ENCODE measurements at places on chromosomes 6 and 20.

- DNase-seq, result peak; percentile 72
Measured at GRCh38 chr20:38631155-38632022, 29.8 kb downstream of the ARHGAP40 start.

- no peak for DNase-seq
Measured at GRCh38 chr20:22452442-22453011, 131.8 kb downstream of the FOXA2 start.

- DNase-seq, result no peak
Measured at GRCh38 chr6:158552055-158552795, 7.7 kb upstream of the TMEM181 start.

- peak; percentile 59 for DNase-seq
Measured at GRCh38 chr6:76694795-76695194, 622.3 kb upstream of the IMPG1 start.

DNA sequence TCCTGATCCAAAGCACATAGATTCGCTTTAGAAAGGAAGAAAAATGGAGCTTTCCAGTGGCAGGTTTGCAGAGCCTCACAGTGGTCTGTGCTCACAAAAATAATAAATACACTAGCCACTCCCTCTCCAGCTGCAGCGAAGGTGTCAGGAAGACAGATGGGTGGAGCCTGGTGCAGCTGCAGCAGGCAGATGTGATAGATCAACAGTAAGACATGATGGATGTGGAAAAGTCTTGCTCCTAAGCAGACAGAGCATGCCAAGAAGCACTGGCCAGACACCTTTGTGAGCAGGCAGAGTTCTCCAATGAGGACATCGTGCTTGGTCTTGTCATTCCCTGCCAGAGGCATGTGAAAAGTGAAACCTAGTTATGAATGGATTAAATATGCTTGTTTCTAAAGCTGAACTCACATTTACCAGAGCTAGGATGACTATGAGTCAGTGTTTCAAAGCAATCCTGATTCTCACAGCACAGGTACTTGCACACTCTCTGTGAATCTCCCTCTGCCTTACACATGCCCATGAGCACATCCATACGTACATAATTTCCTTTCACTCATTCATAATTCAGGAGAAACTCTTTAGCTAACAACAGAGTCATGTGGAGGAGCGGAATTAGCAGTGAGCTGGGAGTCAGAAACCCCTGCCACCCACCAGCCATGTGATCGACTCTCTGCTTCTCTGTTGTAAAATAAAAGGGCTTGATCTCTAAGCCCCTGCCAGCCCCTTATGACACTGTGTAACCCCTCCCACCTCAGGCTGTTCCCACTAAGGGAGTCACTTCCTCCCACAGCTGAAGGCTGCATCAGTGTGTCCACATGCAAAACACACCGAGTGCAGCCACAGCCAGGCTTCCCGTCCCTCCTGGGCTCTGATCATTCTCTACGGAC lies 111.2 kb downstream of the SCML4 start:
- DNase-seq, result peak; percentile 57

DNA sequence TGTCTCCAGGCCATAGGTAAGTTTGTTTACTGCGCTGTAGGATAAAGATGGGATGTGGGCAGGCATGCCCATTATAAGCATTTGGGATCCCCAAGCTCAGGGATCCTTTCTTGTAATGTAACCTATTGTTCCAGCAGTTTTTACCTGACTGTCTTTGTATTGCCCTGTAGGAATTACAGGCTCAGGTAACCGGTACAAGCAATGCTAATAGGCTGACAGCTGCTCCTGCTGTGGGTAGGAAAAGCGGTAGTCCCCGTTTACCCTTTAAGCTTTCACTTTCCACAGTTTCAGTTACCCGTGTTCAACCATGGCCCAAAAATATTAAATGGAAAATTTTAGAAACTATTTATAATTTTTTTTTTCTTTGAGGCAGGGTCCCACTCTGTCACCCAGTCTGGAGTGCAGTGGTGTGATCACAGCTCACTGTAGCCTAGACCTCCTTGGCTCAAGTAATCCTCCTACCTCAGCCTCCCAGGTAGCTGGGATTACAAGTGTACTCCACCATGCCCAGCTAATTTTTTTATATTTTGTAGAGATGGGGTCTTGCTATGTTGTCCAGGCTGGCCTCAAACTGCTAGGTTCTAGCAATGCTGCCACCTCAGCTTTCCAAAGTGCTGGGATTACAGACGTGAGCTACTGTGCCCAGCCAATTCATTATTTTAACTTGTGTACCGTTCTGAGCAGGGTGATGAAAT lies 108.6 kb downstream of the CDYL start:
- no peak for DNase-seq

GRCh38 chr20:23143986-23144690 lies 58.0 kb upstream of the CD93 start:
- no peak for DNase-seq

DNA sequence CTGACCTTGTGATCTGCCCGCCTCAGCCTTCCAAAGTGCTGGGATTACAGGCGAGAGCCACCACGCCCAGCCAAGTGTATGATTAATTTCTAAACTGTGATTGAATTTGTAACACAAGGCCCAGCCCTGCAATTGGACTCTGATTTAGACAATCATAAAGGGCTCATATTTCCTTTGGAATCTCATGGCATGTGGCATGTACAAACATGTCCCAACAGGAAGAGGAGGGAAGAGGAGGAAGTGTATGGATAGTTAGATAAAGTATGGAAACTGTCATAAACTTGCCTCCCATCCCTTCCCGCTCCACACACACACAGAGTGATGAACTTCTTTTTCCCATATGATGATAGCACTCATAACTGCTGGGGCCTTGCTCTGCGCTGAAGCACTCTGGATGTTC lies 27.2 kb upstream of the QKI start:
- DNase-seq, result no peak

DNA sequence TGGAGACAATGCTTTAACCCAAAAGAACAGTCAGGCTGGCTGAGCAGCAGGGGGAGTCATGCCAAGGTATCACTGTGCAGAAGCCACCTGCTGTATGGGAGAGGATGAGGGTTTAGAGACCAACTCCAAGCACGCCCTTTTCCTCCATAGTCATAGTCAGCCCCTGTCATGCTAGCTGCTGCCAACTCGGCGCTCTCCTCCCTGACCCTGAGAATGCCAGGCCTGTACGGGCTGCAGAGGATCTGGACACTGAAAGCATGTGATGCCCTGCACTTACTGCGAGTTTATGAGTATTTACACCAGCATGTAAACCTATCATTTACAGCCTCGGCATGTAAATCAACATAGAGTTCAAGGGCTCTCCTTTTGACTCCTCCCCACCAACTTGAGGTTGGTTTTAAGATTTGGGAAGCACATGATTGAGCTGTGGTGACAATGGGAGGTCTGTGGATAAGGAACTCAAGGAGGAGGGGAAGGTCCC lies 11.7 kb upstream of the SCUBE3 start:
- no peak for DNase-seq

- DNase-seq, result peak; percentile 66
Measured at GRCh38 chr20:46174469-46175126, 56.5 kb downstream of the CD40 start.
